ENCODE measurements at places on chromosomes 2 and 18.
A peak's percentile ranks its signal among the peaks of the same experiment; 100 is the strongest.

GRCh38 chr18:80171054-80171872, 62.2 kb downstream of the ADNP2 start:
- no peak for DNase-seq

DNA sequence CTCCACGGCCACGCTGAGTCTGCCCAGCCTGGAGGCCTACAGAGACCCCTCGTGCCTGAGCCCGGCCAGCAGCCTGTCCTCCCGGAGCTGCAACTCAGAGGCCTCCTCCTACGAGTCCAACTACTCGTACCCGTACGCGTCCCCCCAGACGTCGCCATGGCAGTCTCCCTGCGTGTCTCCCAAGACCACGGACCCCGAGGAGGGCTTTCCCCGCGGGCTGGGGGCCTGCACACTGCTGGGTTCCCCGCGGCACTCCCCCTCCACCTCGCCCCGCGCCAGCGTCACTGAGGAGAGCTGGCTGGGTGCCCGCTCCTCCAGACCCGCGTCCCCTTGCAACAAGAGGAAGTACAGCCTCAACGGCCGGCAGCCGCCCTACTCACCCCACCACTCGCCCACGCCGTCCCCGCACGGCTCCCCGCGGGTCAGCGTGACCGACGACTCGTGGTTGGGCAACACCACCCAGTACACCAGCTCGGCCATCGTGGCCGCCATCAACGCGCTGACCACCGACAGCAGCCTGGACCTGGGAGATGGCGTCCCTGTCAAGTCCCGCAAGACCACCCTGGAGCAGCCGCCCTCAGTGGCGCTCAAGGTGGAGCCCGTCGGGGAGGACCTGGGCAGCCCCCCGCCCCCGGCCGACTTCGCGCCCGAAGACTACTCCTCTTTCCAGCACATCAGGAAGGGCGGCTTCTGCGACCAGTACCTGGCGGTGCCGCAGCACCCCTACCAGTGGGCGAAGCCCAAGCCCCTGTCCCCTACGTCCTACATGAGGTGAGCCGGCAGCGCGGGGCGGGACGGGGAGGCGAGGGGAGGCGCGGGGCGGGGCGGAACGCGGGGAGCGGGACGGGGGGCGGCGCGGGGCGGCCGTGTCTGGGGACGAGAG, 15.2 kb downstream of the NFATC1 start:
- no peak for DNase-seq

GRCh38 chr2:53768242-53768542, 588 bp downstream of the CHAC2 start:
- DNase-seq: no peak

DNA sequence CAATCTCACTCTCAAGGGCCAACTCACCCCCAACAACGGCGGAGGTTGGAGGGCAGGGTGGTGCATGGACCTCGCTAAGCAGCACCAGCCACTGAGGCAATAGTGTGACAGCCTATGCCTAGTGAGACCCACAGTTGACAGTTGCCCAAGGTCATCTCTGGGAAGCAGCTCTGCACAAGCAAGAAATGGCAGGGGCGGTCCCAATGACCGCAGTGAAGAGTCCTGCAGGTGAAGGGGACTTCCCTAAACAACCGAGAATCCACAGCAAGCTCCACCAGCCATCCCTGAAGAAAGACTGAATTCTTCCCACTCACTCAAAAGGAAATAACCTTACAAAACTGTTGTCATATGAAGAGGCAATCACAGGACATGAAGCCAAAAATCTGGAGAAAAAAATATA, 313.4 kb upstream of the ID2 start:
- no peak for DNase-seq

DNA sequence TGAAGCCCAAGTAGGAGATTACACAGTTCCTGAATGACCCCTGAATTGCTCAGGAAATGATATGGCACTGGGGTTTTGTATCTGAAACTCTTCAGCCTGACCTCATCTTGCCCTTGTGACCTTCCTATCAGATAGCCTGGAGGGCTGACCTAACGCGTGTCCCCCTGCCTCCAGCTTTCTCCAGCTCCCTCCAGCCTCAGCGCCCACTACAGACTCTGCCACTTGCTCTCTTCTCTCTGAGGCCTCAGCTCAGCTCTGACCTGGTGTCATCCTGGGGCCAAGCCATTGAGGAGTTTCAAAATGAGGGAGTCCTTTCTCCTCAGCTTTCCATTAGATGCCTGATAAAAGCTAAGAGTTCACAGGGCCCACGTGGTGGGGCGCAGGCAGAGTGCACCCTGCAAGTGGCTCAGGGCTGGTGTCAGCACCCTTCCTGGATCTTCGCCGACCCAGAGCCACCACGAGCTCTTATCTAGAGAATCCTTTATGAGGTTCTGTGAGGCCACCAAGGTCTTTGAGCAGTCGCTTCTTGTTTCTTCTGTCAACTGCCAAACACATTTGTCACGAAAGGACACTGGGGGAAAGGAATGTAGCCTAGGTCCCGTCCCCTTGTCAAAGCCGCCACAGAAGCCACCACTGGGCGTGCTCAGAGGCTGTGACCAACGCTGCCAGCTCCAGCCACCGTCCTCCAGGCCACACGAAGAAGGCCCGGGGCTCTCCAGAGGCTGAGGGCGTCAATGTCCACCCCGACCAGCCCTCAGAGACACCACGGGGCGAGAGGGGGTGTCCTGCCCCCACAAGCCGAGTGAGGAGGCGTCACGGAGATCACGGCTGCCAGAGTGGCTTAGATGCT, 131.3 kb upstream of the GPC1 start:
- no peak for DNase-seq

DNA sequence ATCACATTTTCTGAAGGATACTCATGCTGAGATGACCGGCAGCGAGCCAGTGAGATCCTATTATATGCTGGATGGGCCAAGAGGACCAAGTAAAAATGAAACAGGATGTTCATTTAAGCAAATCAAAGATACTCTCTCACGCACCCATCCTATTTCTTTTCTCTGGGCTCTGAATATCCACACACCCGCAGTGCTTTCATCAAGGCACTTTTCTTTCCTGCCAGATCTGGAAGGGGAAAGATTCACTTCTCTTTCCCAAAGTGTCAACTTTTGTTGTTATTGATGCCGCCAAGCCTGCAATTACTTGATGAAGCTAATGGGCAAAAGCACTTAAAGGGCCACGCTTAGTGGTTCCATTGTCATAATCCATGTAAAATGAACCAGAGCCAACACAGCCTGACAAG, 191.9 kb upstream of the CHAC2 start:
- peak; percentile 7 for DNase-seq

DNA sequence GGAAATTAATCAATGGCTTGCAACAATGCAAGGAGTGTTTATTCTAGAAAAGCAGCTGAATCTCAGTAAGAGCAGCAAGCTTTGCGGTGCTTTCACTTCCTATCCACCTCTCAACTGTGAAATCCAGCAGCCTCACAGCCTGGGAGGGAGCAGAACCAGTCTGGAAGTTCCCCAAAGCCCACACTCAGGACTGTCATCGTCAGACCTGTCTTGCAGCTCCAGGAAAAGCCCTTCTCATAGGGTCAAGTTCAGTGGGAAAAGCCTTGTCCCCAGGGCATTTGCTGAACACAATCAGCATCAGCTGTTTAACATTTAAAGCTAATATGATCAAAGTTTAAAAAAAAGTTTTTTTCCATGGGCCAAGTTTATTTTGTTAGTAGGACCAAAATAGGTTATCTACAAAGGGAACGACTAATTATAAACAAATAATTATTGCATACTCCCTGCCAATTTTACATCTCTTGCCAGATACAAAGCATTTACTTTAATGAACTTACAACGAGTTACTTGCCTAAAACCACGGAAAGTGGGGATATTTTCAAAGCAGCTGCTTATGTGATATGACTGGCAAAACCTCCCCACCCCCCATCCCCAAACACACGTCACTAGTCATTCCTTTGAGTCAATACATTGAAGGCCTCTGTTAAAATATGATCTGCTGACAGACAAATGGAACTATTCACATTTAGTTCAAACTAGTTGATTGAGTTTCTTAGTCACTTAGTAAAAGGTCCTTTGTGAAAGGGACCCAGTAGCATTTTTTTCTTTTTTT, 36.8 kb downstream of the PARD6G start:
- no peak for DNase-seq

DNA sequence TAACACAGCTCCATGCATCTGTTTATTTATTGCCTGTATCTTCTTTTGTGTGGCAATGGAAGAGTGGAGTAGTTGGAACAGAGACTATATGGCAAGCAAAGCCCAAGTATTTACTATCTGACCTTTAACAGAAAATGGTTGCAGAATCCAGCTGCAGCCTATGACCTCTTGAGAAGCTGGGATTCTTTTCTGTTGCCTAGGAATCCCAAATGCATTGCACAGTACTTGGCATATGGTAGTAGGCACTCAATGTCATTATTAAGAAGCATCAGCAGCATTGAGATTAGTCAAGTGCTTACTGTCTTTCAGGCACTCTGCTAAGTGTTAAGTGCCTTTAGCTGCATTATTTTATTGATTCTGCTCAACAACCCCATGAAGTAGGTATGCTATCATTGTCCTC, 331.6 kb downstream of the CCDC85A start:
- peak; percentile 51 for DNase-seq

GRCh38 chr18:75783566-75784281, 356.2 kb upstream of the SMIM21 start:
- no peak for DNase-seq

DNA sequence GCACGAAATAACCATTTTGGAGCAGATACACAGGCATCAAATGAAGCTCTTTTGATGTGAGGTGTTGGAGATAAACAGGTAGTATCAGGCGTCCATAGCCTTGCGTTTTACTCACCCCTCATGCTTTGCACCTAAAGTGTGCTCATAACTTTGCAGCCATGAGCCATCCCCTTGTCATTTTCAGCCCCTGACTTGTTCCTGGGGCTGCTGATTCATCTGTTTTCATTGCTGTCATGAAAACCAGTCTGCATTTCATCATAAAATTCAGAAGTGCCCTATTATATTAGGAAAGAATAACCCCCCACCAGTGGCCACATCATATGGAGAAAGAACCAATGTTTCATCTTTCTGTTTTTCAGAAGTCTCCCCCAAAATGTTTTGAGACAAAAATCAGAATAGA, 329.7 kb upstream of the NRP2 start:
- DNase-seq: peak; percentile 56

DNA sequence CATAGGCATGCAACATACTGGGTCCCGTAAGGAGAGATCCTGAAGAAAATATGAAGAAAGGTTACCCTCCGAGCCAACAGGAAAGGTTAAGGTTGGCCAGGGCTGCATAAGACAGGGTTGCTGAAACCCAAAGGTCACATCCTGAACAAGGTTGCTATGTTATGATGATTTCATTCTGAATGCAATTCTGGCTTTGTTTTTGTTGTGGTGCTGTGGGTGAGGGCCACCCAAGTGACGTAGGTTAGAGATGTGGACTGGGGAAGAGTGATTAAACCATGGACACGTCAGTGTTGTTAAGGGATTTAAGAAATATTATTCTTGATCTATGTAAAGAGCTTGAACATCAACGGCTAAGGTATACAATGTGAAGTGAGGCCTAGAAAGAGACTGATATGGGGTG, 60.0 kb downstream of the ZEB2 start:
- DNase-seq: peak; percentile 79

GRCh38 chr18:55838319-55838718, 250.3 kb upstream of the TCF4 start:
- no peak for DNase-seq

GRCh38 chr18:73653827-73654226, 493.8 kb downstream of the FBXO15 start:
- no peak for DNase-seq

DNA sequence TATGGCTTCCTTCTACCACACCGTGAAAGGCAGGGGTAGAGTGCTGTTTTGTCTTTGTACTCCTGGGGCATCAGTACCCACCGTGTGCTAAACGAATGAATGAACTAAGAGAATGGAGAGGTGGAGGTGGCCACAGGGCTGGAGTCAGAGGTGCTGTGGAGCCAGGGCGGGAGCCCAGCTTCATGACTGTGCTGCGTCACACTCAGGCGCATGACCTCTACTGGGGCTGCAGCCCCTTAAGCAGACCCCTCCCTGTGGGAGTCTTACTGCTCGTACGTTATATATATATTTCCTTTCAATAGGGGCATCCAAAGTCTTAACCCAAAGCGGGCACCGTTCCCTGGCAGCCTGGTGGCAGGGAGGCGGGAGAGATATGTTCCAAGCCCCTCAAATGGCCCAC, 18.0 kb upstream of the LBH start:
- DNase-seq: no peak

DNA sequence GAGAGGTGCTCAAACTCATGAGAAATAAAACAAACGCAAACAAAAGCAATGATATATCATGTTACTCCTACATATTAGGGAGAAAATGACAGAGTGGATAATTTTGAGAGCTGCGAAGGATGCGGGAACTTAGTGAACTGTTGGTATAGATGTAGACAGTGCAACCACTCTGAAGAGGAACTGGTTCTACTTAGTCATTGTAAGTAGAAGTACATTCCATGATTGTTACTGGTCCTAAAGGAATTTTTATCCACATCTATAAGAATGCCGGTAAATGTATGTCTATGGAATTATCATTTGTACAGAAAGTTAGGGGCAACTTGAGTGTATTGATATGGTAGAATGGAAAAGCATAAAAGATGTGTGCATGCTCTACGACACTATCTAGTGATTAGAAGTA, 1238.4 kb downstream of the LRP1B start:
- no peak for DNase-seq

DNA sequence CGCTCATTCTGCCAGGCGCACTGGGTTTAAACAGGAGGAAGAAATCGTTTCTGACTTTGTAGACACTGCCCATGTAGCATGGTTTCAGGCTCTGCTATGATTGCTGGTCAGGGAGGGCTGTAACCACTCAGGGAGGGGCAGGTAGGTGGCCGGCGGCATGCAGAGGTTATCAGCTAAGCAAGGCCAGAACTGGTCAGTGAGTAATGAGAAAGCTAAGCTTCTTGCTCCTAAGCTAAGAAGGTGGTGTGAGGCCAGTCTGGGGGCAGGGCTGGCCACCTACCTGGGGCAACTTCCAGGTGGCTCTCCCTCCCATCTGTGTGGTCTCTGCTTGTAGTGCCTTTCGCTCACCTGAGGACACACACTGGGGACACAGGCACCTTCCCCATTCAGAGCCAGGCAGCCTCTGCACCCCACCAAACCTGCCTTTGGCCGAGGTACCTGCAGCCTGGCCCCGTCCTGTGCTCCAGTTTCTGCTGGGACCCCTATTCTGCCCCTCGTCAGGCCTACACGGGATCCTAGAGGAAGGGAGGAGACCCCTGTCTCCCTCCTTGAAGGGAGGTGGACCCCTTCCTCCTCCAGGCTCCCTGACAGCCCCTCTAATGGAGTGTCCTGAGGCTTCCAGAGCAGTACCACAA, 195.9 kb downstream of the SEPTIN10 start:
- DNase-seq: no peak

DNA sequence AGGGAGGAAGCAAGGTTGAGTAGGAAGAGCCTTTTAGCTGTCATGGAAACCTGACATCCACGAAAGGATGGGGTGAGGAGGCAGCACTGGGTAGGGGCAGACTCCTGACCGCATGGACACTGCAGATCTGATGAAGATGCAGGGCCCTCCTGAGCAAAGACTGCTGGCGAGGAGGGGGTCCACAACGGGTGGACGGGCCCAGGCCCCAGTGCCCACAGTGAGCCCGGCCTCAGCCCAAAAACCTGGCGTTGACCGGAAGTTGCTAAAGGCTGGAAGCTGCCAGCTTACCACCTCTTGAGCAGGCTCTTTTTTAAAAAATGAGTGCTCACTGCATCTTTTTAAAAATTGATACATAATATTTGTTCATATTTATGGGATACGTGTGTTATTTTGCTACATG, 247.3 kb downstream of the SH3BP4 start:
- DNase-seq: no peak

- DNase-seq: no peak
Observed at GRCh38 chr2:120861191-120861575, 125.5 kb downstream of the GLI2 start.

- no peak for DNase-seq
Observed at GRCh38 chr18:10285283-10285640, 169.2 kb upstream of the APCDD1 start.

GRCh38 chr18:24386681-24387080, 10.9 kb downstream of the OSBPL1A start:
- no peak for DNase-seq
